ENCODE measurements at places on chromosomes 1 and 21.

- no peak for DNase-seq
Observed at GRCh38 chr1:183234660-183235476, 48.8 kb downstream of the LAMC2 start.

DNA sequence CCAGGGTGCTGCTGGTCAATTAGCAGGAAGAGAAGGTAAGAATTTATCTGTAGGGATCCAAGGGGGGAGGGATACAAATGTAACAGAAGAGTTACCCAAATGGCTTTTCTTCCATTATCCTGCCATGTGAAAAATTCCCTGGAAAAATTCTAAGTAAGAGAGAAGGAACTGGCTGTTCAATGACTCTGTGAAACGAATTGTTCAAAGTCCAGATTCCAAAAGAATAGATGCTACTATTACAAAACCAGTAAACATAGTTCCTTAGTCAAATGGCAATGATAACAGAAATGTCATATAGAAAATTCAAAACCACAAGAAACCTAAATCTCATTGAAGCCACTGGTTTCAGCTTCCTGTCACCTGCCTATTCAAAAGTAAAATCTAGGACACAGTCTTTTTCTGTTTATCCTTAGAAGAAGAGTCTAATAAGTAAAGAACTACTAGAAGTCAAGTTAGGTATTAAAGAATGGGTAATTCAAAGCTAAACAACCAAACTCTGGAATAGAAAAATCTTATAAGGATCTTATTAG, 102.6 kb downstream of the ZNF644 start:
- no peak for DNase-seq

DNA sequence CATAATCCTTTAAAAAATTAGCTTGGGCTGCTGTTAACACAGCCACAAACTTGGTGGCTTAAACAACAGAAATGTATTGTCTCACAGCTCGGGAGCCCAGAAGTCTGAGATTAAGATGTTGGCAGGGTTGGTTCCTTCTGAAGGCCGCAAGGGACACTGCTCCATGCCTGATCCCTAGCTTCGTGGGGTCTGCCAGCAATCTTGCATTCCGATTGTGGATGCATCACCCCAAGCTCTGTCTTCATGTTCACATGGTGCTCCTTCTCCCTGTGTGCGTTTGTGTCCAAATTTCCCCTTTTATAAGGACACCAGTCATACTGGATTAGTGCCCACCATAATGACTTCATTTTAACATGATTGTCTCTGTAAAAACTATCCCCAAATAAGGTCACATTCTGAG, 5.0 kb upstream of the HHIPL2 start:
- no peak for DNase-seq

- DNase-seq: no peak
Observed at GRCh38 chr1:59698386-59698785, 116.4 kb upstream of the HOOK1 start.

GRCh38 chr21:18157406-18157805, 87.2 kb upstream of the CHODL start:
- DNase-seq: no peak

DNA sequence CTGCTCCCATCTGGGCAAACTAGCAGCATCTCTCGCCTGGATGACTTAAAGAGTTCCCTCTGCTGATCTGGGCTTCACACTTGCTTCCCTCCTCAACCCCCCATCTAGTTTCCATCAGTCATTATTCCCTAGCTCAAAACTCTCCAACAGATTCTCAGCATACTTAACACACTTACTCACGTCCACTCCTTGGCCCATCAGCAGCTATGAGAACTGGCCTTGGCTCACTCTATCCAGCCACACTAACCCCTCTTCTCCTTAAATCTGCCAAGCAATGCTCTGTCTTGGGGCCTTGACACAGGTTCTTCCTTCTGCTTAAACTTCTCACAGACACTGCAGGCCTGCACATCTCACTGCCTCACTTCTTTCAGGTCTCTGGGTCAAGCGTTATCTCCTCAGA, 41.6 kb downstream of the GNG12 start:
- DNase-seq: no peak

DNA sequence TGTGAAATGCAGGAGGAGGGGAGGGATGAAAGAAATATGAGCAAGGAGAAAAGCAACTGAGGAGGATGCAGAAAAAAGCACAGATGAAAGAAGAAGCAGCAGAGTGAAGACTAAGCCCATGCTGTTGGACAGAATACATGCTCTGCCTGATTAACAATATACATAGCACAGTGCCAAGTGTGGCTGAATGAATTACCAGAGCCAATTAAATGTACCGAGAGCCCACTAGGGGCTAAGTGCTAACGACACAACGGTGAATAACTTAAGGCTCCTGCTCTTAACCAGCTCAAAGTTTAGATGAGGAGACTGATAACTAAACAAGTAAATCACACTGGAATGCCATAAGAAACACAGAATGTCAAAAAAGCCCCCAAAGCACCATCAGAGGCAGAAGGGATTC, 15.6 kb downstream of the CADM3 start:
- DNase-seq: no peak

GRCh38 chr1:203096566-203096965, 10.8 kb upstream of the MYOG start:
- no peak for DNase-seq

GRCh38 chr1:228510101-228510802, 23.1 kb downstream of the RNF187 start:
- no peak for DNase-seq

GRCh38 chr1:25559031-25559430, 15.6 kb downstream of the LDLRAP1 start:
- no peak for DNase-seq

- DNase-seq: no peak
Observed at GRCh38 chr1:93991271-93991670, 82.0 kb upstream of the GCLM start.

- DNase-seq: no peak
Observed at GRCh38 chr21:29403922-29404538, 105.3 kb downstream of the BACH1 start.

DNA sequence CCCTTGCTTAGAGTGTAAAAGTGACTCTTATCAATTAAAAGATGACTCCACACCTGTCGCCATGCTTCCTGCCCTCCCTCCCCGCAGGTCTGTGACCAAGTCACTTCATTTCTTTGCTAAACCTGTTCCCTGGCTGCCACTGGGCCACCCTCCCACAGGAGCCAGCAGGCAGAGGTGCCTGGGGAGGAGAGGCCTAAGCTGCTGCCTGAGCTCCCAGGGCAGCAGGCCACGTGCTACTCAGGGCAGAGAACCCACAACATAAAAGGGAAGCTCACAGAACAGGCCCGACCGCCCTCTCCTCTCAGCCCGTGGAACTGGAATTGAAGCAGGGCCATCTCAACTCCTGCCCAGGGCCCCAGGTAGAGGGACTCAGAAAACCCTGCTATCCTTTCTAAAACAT, 4.9 kb downstream of the C1orf198 start:
- DNase-seq: no peak

DNA sequence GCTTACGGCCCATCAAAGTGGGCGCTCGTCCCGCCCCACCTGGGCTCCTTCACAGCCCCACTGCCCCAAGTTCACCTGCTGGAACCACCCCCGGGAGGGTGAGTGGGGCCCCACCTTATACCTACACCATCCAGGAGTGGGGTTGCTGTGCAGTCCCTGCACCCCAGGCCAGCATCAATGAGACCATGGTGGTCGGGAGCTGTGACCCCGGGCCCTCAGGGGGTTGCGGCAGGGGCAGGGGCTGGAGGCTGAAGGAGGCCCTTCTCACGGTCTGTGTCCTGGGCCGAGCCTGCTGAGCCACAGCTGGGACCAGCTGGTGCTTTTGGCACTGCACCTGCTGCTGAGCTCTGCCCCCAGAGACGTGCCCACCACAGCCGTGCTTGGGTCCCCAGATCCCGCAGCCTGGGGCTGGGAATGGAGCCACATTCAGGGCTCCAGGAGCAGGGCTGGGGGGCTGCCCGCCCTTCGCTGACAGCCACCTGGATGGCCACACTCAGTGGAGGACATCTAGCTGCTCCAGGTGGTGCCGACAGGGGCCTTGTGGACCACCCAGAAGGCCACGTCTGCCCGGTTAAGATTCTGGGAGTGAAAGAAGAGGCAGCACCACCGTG, 17.4 kb downstream of the ACTRT2 start:
- no peak for DNase-seq

GRCh38 chr1:153307221-153307600, 5.5 kb downstream of the PGLYRP3 start:
- DNase-seq: no peak

DNA sequence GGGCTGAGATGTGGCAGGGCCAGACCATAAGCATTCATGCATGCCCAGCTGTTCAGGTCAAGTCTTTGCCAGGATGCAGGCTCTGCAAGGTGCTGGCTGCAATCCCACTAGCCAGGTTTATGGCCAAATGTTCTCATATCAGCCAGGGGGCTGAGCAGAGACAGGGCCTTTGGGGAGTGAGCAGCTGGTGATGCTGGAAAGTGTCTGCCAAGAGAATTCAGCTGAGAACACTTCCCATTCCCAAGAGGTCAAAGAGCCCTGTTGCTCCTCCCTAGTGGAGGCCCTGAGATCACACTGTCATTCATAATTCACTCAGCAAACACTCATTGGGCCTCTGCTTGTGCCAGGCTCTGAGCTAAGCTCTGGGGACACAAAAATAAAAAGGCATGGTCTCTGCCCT, 150.3 kb downstream of the DMRTA2 start:
- DNase-seq: no peak

DNA sequence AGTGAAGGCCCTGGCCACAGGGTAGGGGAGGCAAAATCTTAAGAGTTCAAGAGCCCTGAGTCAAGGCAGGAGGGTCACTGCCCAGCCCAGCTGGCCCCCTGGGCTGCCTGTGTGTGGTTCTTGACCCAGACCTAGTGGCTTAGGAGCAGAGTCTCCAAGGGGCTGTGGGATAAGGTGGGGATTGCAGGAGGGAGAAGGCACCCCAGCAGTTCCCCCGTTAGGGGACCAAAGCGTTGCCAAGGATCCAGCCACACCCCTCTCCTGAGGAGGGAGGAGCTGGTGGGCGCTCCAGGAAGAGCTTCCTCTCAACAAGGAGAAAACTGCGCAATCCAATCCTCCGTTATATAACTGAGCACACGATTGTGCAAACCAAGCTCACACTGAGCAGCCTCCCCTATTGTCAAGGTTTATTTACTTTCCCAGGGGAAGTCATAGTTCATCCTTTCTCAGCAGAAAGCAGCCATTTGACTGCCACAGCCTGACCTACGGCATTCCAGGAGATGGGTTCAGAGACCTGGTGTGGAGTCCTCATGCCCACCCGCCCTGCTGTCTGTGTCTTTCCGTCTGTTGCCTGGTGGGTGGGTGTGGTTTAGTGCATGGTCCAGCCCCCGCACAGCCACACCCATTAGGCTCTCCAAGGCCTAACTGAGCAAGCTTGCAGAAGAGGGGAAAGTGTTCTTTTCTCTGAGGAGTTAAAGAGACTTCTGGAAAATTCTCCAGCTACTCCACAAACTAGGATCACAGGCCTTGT, 3.5 kb downstream of the EPHX1 start:
- DNase-seq: no peak

- DNase-seq: no peak
Observed at GRCh38 chr1:205438213-205439158, 16.6 kb upstream of the LEMD1 start.

- no peak for DNase-seq
Observed at GRCh38 chr1:229581485-229581884, 23.0 kb upstream of the ABCB10 start.

DNA sequence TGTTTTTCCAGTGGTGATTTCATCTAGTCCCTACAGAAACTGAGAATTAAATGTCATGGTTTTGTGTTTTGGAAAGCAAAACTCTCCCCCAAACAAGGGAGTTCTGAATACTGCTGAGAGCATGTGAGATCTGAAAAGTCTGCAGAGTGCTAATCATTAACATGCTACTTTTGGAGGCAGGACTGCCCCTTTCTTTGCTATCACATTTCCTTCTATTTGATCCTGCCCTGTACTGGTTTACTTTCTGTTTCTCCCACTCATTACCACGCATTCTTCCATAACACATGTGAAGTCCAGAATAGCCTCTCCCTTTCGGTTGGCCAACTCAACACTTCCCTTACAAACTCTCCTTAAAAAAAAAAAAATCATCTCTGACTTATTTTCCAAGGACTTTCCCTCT, 63.6 kb downstream of the GADD45A start:
- DNase-seq: no peak

- no peak for DNase-seq
Observed at GRCh38 chr1:6065093-6065858, 19.6 kb downstream of the KCNAB2 start.

GRCh38 chr1:70504821-70505193, 93.7 kb downstream of the CTH start:
- DNase-seq: no peak

GRCh38 chr1:56374026-56374974, 205.1 kb downstream of the PLPP3 start:
- no peak for DNase-seq

DNA sequence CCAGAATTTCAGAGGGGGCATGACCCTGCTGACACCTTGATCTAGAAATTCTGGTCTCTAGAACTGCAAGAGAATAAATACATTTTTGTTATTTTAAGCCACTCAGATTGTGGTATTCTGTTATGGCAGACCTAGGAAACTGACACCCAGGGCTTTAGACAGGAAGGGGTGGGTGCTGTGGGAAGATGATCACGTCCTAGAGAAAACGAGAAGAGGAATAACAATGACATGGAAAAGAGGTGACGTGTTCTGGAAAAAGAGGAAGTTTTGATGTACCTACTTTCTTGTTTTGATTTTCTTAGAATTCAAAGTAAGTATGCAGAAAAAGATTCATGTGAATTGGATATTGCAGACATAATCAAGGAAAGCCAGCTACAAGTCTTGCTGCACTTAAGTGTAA, 232.9 kb upstream of the RUNX1 start:
- DNase-seq: no peak

DNA sequence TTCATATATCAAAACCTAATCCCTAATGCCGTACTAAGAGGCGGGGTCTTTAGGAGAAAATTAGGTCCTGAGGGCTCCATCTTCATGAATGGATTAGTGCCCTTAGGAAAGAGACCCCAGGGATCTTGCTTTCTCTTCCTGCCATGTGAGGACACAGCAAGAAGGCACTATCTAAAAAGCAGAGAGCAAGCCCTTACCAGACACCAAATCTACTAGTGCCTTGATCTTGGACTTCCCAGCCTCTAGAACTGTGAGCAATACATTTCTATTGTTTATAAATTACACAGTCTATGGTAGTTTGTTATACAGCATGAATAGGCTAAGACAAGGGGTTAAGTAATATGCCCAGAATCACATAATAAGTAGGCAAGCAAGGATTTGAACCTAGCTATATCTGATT, 42.9 kb downstream of the STYXL2 start:
- DNase-seq: no peak

DNA sequence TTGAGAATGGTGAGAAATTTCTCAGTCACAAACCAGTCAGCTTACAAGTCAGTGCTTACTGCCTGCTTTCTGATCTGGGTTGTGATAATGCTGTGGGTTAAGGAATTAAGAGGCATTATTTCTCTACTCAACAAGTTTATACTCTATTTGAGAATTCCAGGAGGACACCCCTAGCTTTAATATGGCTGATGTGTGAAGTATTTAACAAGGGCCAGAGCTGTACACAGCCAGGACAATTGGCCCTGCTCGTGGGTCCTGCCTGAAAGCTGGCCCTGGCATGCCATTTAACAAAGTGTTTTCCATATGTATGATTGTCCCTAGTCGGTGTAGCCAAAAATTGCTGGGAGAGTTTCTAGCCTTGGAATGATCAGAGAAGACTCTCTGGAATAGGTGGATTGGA, 43.2 kb downstream of the HHAT start:
- no peak for DNase-seq

GRCh38 chr1:56248138-56248537, 331.2 kb downstream of the PLPP3 start:
- DNase-seq: no peak

Measured in cortex of kidney (tissue), 1 donor.